Activated naive CD4-positive, alpha-beta T cell treated with Interleukin-2 at 50 U/mL for 16 hours (primary cell): ENCODE measurements at places on chromosomes 1 and 21.

GRCh38 chr1:108852221-108852975 lies 4.5 kb downstream of the AKNAD1 start:
- DNase-seq: no peak

DNA sequence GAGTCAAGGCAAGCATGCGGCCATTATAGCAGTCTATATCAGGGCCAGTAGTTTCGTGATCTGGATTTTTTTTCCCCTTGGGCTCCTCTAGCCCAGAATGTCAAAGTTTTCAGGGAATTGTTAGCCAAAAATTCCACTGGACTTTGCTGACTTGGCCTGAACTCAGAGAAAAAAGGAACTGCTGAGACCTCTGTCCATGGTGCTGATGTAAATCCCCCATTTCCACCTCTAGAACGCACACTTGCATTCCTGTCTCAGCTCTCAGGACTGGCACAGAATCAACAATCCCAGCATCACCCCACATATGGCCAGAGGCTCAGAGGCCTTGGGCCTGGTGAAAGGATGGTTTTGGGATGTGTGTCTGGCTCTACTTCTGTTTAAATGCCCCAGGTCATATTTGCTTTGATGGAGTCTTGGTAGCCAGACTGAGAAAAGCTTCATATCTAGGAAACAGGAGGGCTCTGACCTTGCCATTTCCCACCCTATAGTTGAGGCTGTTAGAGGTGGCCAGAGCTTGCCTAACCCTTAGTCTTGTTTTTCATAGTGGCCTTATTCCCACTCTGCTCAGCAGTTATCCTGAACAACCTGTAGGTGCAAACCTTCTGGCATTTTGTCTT lies 16.9 kb upstream of the EFCAB14 start:
- peak; percentile 6 for DNase-seq

GRCh38 chr1:235923466-235924021 lies 56.8 kb upstream of the LYST start:
- no peak for DNase-seq

DNA sequence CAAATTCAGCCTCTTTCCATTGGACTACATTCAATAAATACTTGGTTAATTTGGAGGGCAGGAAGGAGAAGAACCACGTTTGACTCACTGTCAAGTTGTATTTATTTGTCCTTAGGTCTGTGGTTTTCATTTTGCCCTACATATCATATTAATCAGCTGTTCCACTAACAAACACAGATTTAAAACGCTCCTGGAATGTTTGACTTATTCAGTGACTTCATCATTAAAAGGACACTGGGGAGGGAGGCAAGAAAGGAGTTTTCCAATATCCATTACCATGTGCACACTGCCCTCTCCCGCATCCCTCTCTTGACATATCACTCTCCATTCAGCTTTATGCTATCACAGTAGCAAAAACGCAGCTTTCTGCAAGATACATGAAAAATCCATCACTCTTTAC lies 98.2 kb upstream of the C1orf87 start:
- no peak for DNase-seq

GRCh38 chr1:63882048-63882704 lies 108.4 kb downstream of the ROR1 start:
- DNase-seq: no peak

- no peak for DNase-seq
Observed at GRCh38 chr1:25618433-25618808, 1.8 kb downstream of the MAN1C1 start.

DNA sequence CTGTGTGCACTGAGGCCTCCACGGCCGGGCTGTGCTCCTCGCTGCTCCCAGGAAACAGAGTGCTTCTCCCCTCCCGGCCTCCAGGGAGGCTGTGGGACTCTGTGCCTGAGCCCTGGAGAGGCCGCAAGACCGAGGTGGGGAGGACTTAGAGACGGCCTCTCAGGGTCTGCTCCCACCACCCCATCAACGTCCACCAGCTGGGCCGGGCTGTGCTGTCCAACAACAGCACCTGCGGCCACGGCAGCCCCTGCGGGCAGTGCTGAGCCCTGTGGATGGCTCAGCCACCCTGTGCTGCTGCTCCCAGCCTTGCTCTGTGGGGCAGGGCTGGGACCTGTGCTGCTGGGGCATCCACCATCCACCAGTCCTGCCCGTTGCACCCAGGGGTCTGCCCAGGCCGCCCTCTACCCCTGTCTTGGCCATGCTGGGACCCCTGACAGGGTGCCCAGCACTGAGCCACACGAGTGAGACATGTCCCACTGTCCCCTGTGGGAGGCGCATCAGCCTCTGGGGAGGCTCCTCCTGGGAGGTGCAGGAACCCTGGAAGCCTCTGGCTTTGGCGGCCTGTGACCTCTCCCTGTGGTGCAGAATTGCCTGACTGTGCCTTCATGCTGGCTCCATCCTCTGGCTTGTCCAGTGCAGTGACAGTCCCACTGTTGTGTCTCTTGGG lies 31.2 kb upstream of the LRRC3 start:
- DNase-seq: no peak

DNA sequence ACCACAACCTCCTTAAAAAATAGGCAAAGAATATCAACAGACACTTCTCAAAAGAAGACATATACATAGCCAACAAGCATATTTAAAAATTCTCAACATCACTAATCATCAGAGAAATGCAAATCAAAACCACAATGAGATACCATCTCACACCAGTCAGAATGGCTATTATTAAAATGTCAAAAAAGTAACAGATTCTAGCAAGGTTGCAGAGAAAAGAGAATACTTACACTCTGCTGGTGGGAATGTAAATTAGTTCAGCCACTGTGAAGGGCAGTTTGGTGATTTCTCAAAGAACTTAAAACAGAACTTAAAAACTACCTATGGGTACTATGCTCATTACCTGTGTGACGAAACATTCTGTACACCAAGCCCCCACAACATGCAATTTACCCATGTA lies 20.7 kb downstream of the CD1B start:
- DNase-seq: no peak

GRCh38 chr21:24785033-24785432 lies 822.2 kb downstream of the MRPL39 start:
- no peak for DNase-seq

DNA sequence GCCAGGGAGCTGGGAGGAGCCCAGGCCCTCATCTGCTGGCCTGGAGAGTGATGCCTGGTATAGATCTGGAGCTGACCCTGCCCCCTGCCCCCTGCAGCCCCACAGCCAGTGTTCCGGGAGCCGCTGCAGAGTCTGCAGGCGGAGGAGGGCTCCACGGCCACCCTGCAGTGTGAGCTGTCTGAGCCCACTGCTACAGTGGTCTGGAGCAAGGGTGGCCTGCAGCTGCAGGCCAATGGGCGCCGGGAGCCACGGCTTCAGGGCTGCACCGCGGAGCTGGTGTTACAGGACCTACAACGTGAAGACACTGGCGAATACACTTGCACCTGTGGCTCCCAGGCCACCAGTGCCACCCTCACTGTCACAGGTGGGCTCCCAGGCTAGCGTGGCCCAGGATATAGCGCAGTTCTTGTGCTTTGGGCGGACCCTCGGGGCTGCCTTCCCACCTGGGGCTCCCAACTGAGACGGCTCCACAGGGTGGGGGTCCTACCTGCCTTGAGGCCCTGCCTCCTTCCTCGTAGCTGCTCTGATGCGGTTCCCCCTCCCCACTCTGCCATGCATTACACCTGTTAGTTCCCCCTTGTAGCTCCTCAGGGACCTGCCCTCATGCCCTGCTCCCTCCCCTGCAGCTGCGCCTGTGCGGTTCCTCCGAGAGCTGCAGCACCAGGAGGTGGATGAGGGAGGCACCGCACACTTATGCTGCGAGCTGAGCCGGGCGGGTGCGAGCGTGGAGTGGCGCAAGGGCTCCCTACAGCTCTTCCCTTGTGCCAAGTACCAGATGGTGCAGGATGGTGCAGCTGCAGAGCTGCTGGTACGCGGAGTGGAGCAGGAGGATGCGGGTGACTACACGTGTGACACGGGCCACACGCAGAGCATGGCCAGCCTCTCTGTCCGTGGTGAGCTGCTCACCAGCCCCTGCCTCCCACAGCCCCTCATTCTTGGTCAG lies 98.7 kb downstream of the OBSCN start:
- DNase-seq: no peak

DNA sequence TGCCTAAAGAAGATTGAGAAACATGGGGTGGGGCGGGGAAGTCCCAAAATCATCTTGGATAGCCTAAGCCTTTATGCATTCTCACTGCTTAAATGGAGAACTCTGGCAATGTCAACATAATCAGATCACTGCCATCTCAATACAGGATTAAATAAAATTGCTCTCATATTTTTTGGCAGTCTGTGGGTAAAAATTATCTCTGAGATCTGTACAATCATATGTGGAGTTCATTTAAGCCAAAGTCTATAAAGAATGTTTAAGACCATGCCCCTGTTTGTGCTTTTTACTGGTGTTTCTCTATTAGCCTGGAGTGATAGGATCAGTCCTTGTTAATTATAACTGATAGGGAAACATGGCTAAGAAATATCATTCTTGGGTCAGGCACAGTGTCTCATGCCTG lies 136.3 kb downstream of the GPR52 start:
- DNase-seq: no peak

DNA sequence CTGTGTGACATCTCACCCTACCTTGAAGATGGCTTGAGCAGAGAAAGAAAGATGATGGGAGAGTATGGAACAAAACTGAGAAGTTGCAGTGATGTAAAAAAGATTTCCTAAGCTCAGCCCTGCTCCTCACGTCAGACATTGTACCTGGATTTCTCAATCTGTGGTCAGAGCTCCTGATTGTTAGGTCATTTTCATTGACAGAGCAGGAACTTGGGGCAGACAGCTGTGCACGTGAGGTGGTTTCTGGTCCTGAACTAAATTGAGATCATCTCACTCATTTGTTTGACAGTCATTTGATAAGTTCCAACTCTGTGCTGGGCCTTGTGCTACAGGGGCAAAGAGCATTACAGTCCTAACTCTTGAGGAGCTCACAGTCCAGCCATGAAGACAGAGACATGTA lies 10.2 kb downstream of the TRAF3IP3 start:
- no peak for DNase-seq

DNA sequence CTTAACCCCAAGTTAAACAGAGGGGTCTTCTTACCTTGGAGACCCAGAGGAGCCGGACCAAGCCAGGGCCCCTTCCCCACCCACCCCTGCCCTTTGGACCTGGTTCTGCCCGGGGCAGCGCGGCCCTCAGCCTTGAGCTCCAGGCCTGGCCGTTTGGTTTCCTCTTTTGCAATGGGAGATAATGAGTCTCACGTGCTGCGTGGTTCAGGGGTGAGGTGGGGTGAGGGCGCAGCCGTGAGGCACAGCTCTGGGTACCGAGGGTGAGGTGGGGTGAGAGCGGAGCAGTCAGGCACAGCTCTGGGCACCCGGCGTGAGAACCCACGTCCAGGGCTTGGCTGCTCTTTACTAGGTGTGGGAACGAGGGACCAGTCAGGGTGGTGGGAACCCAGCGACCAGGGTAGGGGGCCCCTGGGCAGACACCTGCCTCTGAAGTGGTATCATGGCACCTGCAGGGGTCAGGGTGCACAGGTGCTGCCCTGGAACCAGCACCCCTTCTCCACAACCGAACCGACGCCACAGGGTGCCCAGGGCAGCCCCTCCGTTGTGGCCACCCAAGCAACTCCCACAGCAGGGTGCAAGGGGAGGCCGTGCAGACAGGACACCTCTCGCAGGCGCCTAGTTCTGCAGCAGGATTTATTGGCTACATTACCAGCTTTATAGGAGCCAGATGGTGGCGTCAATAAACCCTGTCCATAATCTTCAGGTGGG lies 182.2 kb downstream of the PRDM16 start:
- DNase-seq: no peak

- no peak for DNase-seq
Observed at GRCh38 chr1:212955961-212956620, 5.8 kb downstream of the VASH2 start.

DNA sequence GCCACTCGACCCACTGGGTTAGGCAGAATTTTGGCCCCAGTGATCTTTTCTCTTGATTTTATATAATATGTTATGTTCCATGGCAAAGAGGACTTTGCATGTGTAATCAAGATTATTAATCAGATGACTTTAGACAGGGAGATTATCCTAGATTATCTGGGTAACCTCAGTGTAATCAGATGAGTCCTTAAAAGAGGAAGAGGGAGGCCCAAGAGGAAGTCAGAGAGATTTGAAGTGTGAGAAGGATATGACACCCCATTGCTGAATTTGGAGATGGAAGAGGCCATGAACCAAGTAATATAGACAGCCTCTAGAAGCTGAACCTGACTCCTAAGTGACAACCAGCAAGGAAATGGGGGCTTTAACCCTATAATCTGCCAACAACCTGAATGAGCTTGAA lies 117.1 kb upstream of the CSF3R start:
- DNase-seq: no peak

- DNase-seq: no peak
Observed at GRCh38 chr1:241527146-241527545, 5.0 kb upstream of the KMO start.

DNA sequence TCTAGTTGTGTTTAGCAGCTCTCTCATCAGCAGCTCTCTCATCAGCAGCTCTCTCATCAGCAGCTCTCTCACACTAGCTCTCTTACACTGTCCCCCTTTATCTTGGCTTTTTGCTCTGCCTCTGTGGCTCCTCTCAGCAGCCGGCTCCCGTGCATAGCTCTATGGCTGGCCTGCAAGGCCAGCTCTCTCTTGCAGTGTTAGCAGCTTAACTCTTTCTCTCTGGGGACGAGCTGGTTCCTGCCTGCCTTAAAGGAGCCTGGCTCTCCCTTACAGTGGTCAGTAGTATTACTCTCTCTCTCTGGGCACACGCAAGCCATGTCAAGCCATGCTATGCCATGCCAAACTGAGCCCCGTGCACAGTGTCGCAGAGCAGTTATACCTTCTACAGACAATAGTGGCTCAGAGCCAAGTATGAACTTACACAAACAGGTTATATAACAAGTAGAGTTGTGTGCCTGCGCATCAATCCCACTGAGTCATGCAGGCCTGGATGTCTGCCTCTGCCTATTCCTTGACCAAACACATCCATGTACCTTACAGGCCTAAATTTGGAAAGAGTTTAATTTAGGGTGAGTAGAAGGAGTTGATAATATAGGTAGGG lies 295.9 kb downstream of the TPR start:
- no peak for DNase-seq

- no peak for DNase-seq
Observed at GRCh38 chr1:87330057-87330884, 1.6 kb downstream of the LMO4 start.

DNA sequence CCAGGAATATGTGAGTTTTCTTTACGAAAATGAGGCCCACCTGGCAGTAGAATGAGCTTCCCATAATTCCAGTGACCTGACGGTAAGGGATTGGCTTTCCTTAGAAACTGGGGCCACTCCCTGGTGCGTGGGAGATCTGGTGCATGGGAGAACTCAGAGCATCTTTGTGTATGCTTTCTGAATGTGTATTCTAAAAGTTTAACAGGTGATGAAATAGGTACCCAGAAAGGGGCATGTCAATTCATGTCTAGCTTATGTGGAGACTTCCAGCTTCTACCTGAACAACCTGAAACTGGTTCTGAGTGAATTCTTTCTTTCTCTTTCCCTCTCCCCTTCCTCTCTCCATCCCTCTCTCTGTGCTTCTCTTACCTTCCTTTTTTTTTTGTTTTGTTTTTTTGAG lies 15.2 kb upstream of the FCRLA start:
- no peak for DNase-seq

- DNase-seq: no peak
Observed at GRCh38 chr1:94646786-94647555, 105.4 kb upstream of the F3 start.

GRCh38 chr1:47906009-47906432 lies 91.2 kb downstream of the TRABD2B start:
- DNase-seq: no peak
